ENCODE measurements at places on chromosomes 16 and 17. TPM values are rescaled to one million over a fixed set of nuclear protein-coding genes. Genes with fewer than 3 reads are reported as not detected.

Gene FN3KRP
- total RNA-seq = 27.9 TPM

Gene NACA2
- not detected for total RNA-seq

- H3K27me3 ChIP-seq = peaks cover 8% of the 10 kb centered on the region
- no peak overlapping the region for H3K27ac ChIP-seq
- no peak for DNase-seq
- H3K36me3 ChIP-seq = no peaks in the 10 kb centered on the region
Observed at GRCh38 chr17:77610972-77611521, 347.5 kb upstream of the TNRC6C start.

GRCh38 chr17:9912121-9913099 is 7.3 kb upstream of the RCVRN start:
- no peak for DNase-seq
- no peak overlapping the region for H3K27ac ChIP-seq
- H3K4me1 ChIP-seq = no peaks in the 10 kb centered on the region
- no peak overlapping the region for H3K4me3 ChIP-seq
- H3K36me3 ChIP-seq = peaks cover 6% of the 10 kb centered on the region

DNA sequence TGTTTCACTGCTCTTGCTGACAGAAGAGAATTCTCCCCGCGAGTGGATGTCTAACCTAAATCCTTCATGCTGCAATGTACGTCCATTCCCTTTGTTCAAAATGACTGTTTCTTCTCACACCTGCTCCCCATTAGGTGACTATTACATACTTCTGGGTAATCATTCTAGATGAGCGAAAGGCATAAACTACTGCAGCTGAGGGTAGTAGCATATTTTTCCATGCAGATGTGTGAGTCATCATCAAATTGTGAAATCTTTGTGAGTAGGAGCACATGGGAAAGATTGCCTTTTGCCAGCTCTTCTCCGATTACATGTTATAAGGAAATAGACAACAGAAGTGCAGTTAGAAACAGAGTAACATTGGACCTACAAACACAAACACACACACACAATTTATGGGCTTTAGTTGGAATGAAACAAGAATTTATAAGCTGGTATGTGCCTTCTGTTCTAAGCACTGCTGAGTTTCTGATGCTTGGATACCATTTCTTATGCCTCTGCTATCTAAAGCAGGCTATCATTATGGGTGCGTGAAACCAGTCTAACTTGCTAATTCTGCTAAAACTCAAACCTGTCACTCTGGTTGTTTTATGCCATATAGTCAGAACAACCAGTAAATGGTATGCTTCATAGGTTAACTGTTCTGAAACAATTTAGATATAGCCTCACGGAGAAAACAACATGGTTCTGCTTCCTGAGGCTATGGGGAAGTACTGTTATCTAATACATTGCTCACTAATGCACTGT is 346.9 kb upstream of the PSMD7 start:
- DNase-seq = no peak
- no peak overlapping the region for H3K4me3 ChIP-seq
- no peaks in the 10 kb centered on the region for H3K4me1 ChIP-seq
- H3K27me3 ChIP-seq = no peaks in the 10 kb centered on the region
- no peaks in the 10 kb centered on the region for H3K36me3 ChIP-seq
